ENCODE measurements at places on chromosomes 11 and 22.
A peak's percentile ranks its signal among the peaks of the same experiment; 100 is the strongest.

- DNase-seq: peak; percentile 48
Observed at GRCh38 chr11:6693342-6694228, 10.4 kb upstream of the MRPL17 start.

DNA sequence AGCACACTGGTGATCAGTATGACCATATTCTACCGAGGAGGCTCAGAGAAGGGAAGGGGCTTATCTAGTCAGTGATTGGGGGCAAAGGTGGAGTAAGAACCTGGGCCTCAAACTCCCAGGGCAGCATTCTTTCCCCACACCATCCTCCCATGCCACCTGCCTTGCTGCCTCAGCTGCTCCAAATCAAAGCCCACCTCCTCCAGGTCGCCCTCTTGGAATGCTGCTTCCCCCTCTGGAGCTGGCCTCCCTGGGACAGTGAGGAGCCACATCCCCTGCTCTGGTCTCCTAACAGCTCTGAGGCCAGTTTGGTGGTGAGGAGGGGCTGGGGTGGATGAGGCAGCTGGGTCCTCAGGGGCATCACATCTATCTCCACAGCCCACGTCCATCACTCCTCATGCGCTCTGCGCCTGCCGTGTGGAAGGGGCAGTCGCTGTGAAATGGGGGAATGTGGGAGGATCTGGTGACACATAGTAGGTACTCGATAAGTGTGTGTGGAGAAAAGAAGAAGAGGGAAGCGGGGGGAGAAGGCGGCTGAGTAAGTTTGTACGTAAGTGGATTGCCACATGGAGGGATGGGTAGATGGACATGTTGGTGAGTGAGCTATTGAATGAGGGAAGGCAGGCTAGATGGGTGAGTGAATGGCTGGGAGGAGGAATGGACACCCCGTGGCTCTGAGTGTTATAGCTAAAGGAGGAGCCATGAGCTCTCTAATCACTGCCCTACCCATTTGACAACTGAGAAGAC lies 16.1 kb upstream of the ARHGEF17 start:
- no peak for DNase-seq

DNA sequence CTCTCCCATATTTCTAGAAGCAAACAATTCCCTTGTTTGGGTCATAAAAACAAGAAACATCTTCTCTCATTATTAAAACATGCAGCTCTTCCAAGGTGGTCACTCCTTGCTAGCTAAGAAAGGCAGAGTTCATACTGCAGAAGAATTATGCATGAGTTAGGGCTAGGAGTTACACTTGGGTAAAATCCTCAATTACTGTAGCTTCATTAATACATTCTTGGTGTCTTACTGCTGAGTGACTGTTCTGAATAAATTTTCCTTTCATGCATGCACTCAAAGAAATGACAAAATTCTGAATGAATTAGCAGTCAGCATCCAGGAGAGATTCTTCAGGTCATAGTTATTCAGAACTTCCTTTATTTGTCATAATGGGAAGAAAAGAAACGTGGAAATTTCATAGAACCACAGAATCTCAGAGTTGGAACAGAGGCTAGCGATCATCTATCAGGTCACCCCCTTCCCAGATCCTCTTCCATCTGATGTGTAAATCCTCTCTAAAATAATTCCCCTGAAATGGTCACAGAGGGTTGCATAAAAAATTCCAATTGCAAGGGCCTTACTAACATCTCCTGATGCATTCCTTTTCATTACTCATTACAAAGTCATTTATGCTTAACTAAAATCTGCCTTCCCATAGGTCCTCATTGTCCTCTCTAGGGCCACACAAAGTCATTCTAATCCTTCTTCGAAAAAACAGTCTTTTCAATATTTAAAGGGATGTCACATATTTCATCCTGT lies 771.5 kb downstream of the DLG2 start:
- no peak for DNase-seq

- DNase-seq: no peak
Observed at GRCh38 chr11:13008061-13008435, 1.1 kb upstream of the RASSF10 start.

GRCh38 chr11:70220136-70220535 lies 17.0 kb downstream of the FADD start:
- DNase-seq: no peak

DNA sequence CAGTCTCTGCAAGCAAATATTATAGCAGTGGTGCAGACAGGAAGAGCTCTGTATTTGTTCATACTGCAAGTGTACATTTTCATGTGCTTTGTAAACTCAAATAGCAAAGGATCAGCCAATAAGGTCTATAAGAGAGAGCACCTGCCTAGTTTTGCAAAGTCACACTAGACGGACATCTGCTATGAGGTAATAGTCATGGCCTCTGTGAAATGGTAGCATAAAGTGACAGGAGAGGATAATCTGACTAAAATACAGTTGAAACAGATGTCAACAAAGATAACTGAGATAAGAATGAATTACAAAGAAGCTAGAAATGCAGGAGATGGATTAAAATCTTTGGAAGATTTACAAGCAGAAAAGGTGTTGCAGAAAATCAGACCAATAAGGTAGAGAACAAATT lies 70.6 kb upstream of the SPON1 start:
- no peak for DNase-seq

- DNase-seq: no peak
Observed at GRCh38 chr11:126420698-126421256, 65.3 kb downstream of the ST3GAL4 start.

DNA sequence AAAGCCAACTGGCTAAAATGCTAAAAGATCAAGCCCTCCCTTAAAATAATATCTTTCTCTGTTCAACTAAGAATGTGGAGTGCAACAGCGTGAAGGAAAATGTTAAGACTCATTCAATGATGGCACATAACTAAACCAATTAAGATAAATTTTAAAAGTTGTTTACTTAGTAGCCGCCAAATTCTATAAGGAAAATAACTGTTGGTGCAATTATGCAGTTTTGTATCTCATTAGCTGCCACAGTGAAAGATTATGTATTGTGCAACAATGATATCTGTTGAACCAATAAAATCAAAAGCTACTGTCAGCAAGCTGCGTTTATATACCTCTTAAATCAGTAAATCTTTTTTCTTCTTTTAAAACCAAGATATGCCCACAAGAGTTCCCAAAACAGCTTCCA lies 55.5 kb downstream of the SIK3 start:
- DNase-seq: no peak

GRCh38 chr11:47271961-47272661 lies 2.2 kb downstream of the MADD start:
- no peak for DNase-seq

DNA sequence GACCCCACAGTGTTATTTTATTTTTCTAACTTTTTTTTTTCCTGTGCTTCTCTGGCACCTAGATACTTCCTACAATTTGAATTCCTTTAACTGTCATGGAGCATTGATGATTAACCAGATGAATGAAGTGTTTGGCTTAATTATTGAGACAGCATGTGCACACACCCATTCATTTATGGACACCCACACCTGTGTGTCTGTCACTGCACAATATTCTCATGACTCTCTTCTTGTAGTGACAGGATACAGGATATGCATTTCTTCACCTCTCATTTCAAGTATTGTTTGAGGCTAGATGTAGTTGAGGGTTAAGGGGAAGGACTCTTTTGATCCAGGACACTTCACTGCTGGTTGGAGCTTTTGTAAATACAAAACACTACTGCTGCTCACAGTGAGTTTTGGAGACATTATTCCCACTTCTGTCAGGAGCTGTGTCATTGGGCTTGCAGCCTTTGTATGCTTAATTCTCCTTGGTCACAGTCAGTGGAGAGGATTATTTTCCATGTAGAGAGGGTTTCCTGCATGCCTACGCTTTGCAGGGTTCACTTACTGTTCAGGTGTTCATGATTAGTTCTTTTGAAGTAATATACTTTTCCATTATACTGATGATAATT lies 33.5 kb downstream of the SPECC1L start:
- DNase-seq: no peak

GRCh38 chr11:73137262-73137943 lies 4.7 kb downstream of the FCHSD2 start:
- DNase-seq: no peak

GRCh38 chr11:7050191-7050590 lies 29.9 kb downstream of the NLRP14 start:
- DNase-seq: no peak

DNA sequence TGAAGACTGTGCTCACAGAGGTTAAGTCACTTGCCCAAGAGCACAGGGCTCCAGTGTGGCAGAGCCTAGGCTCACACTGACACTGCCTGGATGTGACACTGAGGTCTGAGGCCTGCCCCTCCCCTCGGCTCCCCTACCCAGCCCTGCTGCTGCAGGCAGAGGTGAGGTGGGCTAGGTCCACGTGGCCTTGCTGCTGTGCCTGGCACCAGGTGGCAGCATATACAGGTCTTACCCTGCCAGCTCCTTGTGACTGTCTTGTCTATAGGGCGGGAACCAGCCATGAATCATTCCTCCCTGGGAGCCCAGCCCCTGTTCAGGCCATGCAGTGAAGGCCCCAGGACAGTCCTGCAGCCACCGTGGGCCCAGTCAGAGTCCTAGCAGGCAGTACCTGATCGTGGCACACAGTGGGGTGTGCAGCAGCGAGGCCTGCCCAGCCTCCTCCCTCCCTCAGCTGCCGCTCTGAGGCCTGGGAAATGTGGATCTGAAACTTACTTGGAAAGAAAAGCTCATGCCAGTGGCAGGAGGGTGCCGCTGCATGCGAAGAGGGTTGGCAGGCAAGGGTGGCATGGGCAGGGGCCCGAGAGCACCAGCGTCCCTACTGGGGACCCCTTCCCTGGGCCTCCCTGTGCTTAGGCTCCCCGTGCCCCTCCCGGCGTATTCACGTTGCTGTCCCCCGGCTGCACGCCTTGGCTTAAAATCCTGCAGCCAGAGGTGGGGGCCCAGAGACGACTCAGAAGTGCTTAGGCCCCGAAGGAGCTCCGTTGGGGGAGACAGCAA lies 1.2 kb upstream of the CERK start:
- DNase-seq: peak; percentile 35

GRCh38 chr11:39990421-39990831 lies 1469.0 kb downstream of the LRRC4C start:
- no peak for DNase-seq

- DNase-seq: no peak
Observed at GRCh38 chr22:24232124-24232523, 12.8 kb downstream of the GGT5 start.

GRCh38 chr22:36860017-36860416 lies 789 bp upstream of the NCF4 start:
- DNase-seq: no peak
